ENCODE measurements at places on chromosomes 11 and 22.

- DNase-seq: no peak
Observed at GRCh38 chr11:65879617-65880016, at the start of gene CTSW. TSS of gene CTSW (plus strand) at chr11:65879837. CDS start at chr11:65879855, 18 bp downstream.

DNA sequence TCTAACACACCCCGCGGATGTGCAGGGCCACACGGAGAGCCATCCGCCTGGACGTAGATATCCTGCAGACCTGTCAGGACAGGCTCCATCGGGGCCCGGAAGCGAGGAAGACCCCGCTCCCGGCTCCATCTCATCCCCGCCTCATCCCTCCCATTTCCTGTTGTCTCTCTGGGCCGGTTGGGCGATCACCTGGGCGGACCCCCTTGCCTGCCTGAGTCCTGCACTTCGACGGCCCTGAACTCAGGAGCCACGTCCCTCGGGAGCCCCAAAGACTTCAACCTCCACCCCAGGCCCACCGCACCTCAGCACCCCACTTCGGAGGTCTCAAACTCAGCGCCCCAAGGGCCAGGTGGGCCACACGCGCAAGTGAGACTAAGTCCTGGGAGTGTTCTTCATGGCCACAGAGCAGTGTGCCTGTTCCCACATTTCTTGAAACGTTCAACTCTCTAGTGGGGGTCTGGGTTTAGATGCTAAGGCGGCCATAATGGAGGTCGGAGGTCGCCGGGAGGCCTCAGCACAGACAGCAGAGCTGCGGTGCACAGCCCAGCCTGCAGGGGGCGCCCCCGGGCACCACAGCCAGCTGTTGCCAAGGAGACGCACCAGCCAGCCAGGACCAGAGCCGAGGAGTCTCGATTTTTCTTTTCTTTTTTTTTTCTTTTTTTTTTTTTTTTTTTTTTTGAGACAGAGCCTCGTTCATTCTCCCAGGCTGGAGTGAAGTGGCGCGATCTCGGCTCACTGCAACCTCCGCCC, 26.0 kb upstream of the FADD start:
- no peak for DNase-seq

DNA sequence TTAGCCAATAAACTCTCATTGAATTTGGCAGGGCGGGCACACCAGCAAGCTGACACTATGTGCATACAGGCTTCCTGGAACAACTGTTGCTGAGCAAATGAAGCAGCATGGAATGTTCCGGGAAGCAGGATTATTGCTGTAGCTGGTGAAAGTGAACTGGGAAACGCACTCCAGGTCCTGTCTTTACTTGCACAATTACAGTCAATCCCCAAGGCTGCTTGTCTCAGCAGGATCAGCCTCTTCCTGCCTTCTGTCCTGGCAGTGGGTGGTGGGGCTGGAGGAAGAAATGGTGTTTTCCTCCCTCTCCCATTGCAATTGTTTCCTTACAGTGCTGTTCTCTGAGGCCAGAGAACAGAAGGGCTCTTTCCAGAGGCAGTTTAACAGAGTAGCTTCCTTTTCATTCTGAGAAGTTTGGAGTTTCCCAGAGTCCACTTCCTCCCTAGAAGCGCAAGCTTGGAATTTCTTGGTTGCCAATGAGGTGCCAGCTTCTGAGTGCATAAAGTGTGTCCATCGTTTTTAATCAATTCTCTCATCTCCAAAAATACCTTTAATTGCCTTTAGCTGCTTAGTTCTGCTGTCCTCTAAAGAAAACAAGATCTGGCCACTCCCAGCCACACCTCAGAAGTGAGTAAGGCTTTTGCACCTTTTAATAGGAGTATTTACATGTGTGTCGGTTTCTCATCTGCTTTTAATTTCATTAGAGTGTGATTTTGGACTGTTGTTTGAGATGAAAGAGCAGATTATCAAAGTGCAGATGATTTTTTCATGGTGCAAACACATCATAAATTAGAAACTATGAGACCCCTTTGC, 19.9 kb downstream of the CD44 start:
- no peak for DNase-seq

- DNase-seq: no peak
Observed at GRCh38 chr11:68354148-68354872, 41.9 kb downstream of the LRP5 start.
